ENCODE measurements at places on chromosomes 6 and 20. TPM values are rescaled to one million over a fixed set of nuclear protein-coding genes. Genes with fewer than 3 reads are reported as not detected.

MUC21 gene
- total RNA-seq: not detected

VGLL2 gene
- total RNA-seq: not detected

CAGE1 gene
- 0.11 TPM for total RNA-seq

ULBP3 gene
- total RNA-seq: 5.6 TPM

SLC22A3 gene
- 2.2 TPM for total RNA-seq

RUNX2 gene
- total RNA-seq: 0.28 TPM

STMND1 gene
- not detected for total RNA-seq

GRCh38 chr6:28254121-28254519 lies 2.1 kb upstream of the ZKSCAN4 start:
- no peak for DNase-seq

DNA sequence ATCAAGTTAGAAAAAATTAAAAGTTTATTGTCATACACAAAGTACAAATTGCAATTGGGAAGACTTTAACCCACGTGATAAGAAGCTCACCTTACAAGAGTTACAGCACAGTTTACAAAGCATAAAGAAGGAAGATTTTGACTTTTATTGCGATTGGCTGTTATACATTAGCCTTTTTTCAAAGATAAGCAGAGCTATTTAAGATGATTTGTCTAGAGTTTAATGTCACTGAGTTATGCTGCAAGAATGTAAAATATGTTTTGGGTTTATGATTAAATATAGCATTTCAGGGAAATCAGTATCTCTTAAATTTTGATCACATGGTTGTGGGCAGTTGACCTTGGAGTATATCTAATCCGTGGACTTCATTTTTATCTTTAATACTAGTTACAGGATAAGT lies 664.2 kb upstream of the PTCHD4 start:
- DNase-seq: no peak

DNA sequence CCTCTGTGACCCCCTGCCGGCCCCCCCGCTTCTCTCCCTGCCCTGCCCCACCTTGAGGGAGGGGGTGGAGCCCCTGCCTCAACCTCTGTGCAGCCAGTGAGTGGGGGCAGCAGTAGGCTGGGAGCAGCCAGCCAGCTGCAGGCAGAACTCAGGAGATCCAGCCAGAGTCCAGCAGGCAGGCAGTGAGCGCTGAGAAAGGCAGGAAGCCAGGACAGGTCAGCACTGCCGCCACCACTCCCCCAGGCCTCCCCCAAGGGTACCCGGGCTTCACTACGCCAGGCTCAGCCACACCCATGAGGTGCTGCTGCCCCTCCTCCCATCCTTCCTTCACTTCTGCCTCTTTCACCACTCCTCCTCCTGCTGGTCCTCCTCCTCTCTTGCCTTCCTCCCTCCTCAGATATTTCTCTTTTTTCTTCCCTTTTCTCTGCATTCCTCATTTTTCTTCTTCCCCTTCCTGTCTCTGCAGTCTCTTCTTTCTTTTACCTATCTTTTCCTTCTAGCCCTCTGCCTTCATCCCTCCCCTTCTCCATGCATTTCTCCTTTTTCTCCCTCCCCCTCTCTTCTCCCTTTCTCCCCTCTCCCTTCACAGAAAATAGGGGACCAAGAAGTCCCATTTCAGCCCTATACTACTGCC lies 11.5 kb downstream of the TMEM63B start:
- DNase-seq: no peak

DNA sequence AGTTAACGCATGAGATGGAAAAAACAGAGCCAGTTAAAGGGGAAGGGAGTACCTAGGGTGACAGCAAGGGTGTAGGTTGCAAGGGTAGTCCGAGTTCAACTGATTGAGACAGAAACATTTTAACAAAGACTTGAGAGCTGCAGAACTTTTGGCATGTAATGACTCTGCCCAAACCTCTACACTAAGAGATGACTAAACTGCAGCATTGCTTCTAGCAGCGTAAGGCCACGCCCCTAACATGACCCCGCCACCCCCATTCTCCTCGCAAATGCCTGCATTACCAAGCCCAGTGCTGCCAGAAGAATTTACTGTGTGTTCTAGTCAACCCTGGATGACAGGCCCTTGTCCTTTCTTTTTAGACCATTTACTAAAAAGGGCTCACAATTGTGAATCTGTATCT lies 6.3 kb upstream of the HINT3 start:
- peak; percentile 47 for DNase-seq

GRCh38 chr20:20369250-20370093 lies 1.6 kb downstream of the INSM1 start:
- DNase-seq: peak; percentile 66

DNA sequence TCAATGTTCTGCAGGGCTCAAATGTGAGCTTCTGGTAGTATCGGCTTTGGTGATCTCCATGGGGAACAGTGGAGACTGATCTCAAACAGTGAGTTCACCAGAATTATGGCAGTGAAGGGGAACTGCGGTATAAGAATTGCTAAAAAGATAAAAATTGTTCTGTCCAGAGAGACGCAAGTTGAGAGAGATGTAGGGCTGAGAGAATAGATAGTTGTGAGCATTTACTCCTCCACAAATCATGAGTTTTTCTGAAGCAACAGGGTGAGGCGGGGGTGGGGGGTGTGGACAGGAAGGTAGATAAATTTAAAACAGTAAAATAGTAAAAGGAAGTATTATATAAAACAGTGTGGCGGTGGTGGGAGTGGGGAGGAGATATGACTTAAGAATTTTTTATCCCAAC lies 98.6 kb upstream of the NEDD9 start:
- DNase-seq: no peak

DNA sequence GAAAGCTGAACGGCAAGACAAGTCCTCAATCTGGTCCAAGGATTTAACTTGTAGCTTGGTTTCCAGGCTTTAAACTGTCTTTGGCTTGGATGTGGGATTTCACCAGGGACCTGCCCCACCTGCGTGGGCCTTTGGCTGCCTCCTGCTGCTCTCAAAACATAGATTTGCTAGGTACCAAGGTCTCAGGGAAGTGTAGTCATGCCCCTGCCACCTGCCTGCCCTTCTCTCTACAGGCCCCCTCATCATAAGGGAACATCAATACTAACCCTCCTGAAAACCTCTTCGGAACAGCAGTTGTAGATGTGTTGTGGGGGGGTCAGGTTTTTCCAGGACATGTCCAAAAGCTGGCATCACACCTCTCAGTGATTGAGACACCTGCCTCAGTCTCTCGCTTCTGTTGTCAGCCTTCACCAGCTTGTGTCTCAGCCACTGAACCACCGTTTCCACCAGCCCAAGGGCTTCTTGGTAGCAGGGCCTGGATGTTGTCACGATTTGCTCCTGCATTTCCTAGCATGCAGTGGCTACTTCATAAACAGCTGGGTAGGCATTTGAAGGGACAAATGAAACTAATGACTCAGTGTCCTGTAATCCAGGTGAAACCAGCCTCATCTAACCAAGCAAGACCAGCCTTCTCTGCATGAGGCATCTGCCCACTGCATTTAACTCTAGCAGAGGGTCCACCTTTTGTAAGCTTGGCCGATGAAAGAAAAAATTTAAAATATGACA lies 141.6 kb upstream of the THBS2 start:
- no peak for DNase-seq

DNA sequence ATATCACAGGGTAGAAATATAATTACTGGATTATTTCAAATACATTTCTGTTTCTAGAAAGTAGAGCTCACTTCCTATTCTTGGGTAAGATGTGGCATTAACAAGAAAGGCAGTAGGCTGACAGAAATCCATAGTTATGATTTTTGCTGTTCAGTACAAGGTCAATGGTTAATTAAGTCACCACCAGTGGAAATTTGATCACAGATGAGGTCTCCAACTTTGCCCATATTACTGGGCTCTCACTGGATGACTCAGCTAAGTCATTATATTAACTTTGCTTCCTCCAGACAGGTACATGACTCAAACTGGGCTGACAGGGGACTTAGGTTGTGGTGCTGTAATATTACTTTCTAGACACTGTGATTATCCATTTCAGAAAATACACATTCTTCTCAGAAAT lies 212.4 kb downstream of the GRIK2 start:
- DNase-seq: no peak

- no peak for DNase-seq
These were observed 95.4 kb downstream of the ADGRB3 start for GRCh38 chr6:68730291-68731054.

- no peak for DNase-seq
These were observed 1043.9 kb upstream of the EPHA7 start for GRCh38 chr6:94463306-94463705.

DNA sequence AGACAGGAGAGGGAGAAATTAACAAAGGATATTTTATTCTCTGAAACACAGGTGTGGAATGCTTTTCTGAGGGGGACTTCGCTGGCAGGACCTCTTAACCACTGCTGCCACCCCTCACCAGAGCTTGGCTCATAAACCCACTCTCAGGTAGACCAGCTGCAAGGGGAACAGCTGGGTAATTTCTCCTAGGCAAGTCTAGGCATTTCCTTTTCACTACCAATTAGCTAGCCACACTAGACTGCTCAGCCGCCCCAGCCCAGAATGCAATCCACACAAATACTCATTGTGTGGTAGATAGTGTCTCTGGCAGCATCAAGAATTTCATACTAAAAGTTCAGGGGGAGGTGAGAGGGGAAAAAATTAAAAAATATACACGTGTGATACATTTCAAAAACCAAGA lies 267.6 kb upstream of the ID4 start:
- DNase-seq: no peak

DNA sequence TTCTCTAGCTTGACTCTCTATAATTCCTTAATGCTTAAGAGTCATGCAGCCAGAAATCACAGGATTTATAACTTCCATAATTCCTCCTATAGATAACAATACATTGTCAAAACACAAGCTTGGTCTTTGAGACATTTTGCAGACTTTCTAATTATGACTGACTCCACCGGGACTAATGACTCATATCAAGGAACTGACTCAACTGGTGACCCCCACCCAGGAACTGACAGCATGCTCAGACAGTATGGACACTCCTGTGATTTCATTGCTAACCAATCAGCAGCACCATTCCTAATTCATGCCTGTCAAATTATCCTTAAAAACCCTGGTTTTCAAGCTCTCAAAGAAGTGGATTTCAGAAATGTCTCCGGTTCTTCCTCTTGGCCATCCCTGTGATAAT lies 670.5 kb upstream of the IMPG1 start:
- no peak for DNase-seq

GRCh38 chr6:71466362-71466761 lies 177.8 kb downstream of the OGFRL1 start:
- no peak for DNase-seq

DNA sequence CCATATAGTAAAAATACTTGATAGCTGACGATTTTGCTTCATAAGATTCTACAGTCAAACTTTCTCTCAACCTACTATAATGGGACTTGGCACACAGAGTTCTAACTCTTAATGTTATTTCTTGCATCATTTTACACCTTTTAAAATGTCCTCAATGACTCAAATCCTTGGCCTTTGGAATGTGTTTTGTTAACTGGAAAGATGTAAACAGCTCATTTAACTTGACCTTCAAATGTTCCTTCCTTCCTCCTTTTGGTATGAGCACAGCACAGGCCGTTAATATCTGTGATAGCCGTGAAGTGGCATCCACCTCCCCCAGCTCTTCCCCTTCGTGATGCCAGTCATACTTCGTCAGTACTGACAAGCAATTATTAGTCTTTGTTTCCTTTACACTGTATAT lies 972.0 kb upstream of the CITED2 start:
- no peak for DNase-seq

DNA sequence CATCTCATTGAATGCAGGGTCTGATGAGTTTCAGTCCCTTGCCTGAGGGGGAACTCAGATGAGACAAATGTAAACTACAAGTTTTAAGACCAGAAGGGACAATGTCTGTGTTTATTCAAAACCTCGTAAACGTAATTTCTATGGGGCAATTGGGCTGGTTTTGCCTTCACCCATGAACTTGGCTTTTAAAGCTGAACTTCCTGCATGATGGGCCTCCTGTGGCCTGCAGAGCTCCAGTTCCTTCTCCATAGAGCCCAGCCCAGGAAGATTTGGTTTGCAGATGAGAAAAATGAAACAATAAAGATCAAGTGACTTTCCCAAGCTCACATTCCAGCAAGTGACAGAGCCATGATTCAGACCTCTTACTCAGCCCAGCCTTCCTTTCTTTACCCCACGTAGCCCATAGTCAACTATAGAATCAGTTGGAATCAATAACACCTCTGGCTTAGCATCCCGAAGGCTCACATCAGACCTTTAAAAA lies 612.3 kb downstream of the UTRN start:
- DNase-seq: no peak

- DNase-seq: no peak
These were observed 392.4 kb downstream of the BMP2 start for GRCh38 chr20:7159903-7160302.

DNA sequence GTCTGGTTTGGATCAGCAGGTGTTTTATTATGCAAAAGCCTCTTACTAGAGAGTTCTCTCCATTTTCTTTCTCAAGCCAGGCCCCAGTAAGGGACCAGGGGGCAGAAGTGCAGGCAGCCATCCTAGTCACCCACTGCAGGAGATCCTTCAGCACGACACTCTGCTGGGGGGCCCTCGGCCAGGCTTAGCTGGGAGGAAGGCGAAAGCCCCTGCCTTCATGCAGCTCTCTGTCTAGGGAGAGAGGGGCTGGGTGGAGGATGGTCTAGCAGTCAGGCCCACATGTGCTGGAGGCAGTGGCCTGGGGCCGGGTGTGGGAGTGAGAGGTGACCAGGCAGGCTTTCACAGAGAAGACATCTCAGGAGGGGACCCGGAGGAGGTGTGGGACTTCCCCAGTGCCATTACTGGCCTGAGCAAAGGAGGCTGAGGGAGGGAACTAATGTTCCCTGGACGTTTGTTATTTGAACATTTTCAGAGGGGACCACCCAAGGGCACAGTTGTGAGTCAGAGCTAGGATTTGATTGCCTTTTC lies 33.5 kb upstream of the VSTM2L start:
- no peak for DNase-seq

DNA sequence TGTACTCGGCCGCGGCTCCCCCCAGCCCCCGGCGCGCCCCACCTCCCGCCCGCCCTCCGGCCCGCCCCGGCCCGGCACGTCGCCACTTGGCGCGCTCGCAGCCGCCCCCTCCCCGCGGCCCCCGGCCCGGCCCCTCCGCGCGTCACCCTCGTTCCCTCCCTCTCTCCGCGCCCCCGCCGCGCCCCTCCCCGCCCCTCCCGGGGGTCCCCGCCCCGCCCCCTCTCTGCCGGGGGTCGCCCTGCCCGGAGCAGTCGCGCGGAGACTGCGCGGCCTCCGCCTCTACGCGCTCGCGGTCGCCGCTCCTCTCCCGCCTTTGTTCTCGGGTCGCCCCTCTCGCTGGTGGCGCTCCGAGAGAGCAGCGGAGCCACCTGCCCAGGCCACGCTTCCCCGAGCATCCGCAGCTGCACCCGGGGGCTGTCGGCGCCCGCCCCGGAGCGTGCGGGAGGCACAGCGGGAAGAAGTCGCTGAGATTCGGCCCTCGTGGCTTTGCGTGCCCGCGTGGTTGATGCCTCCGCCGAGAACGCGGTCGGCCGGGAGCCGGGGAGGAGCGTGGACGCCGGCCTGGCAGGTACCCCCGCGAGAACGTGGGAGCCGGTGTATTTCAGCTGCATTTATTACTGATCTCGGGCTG lies at the start of gene PHF10:
PHF10 (minus strand) TSS at position 7 of the 631 bp plus-strand sequence. CDS start 569 bp downstream, outside the sequence.
- peak; percentile 72 for DNase-seq

DNA sequence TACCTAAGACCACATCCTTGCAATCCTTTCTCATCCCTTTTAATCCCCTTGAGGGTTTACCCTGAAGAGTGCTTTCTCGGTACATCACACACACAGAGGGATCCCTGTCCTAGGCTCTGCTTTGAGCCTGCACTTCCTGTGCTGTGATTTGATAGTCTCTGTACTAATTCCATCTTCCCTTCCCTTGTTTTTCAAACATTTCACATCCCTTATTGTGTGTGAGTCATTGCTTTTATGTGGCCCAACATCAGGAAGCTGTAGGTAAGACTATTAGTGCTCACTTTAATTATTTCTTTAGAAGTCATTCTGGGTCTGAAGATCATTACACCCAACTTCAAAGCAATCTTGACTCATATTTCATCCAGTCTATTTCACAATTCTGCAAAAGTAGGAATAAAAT lies 57.2 kb upstream of the ANKEF1 start:
- no peak for DNase-seq

Data from WTC11 (cell line).